ENCODE measurements at places on chromosomes 4 and X.
A peak's percentile ranks its signal among the peaks of the same experiment; 100 is the strongest.

DNA sequence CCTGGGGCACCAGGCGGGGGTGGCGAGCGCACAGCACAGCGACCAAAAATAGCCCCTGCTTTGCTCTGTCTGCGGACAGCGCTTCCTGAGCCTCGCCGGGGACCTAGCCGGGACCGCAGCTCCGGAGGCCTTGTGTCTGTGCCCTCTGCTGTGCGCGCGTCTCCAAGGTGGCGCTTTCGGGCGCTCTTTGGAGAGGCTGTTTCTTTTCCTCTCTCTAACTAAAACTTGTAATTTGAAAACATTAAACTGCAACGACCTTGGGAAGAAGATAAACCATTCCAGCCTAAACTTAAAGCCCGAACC is 3.4 kb downstream of the ARX start:
- no peak for DNase-seq

- DNase-seq = no peak
These were observed 17.4 kb upstream of the TNIP3 start for GRCh38 chr4:121181493-121181892.

DNA sequence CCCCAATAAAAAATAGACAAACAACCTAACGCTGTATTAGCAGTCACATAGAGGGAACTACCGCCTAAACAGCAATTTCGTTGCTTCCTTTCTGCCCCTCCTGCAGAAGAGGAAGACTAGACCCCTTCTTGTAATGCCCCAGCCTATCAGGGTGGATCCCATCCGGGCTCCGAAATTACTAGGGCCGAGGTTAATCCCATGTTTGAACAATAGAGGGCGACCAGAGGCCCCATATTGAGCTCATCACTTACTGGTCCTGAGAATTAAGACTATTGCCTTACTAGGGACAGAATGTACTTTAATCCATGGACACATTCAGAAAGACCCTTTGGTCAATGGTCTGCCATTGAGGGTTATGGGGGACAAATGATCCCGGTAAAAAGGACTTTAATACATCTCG is 11.8 kb upstream of the ZNF630 start:
- DNase-seq = no peak

- DNase-seq = no peak
These were observed 71.7 kb downstream of the TNIP2 start for GRCh38 chr4:2684486-2684885.

- DNase-seq = no peak
These were observed 195.7 kb upstream of the GK2 start for GRCh38 chr4:79603681-79604080.

- DNase-seq = no peak
These were observed 34.0 kb downstream of the PPP2R3B start for GRCh38 chrX:352582-353314.

DNA sequence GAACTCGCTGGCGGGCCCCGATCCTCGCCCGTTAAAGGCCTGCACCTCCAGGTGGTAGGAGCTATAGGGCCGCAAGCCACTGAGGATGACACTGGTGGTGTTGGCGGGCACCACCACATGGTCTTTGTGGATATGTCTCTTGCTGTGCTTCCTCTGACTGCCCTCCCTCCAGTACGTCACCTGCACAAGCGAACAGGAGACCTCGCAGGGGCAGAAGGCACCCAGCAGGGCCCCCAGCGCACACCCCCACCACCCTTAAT is 20.7 kb downstream of the L1CAM start:
- no peak for DNase-seq

DNA sequence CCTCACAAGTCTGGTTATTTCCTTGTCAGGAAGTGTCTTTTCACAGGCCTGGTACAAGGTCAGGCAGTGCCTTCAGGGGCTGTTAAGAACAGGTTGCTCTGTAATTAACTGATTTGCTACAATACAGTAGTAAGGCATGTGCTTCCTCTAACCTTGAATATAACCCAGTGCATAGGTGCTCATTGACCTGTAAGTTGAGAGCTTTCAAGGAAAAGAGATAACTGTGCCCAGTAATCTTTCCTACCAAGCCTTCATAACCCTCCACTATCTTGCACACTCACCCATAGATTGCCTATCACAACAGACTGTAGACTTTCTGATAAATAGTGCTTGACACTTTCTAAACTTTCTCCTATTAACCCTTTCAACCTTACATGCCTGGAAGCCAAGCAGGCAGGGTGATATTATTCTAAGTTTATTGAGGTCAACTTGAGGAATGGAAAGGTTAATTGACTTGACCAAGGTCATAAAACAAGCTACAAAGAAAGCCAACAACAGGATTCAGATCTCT is 148.1 kb downstream of the PPARGC1A start:
- no peak for DNase-seq

GRCh38 chrX:103830848-103831247 is 1.2 kb downstream of the RAB9B start:
- DNase-seq = no peak

DNA sequence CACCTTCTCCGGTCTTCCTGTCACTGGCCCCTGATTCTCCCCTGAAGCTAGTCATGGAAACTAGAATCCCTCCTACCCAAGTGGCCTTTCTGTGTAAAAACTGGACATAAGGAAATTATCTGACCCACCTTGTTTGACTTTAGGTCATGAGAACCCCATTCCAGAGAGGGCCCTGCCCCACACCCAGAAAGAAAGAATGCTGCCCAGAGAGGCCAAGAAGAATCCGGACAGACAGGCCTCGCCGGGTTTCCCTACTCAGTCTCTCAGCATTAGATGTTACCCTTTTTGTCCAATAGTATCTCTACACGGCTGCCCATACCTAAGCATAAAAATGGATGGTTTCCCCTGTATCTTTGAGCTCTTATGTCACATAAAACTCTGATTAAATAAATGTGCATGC is 83.3 kb upstream of the HELT start:
- DNase-seq = no peak

- peak; percentile 33 for DNase-seq
These were observed at the start of gene ZCCHC12 for GRCh38 chrX:118823263-118824172. ZCCHC12 (plus strand) TSS chrX:118823824; CDS start chrX:118825245, 1,421 bp downstream.

DNA sequence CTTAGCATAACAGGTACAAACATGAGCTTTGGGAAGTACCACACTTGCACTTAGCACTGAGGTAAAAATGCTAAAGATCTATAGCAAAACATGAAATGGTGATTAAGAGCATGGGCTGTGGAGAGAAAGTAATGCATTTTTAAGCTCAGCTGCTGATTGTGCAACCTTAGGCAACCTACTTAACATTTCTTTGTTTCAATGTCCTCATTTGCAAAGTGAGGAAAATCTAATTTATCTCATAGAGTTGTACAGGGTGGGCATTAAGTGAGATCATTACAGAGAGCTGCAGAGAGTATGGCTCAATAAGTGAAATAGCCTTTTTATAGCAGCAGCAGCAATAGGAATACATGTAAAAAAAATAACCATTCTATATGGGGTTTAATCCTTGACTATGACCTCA is 87.0 kb downstream of the PAK3 start:
- DNase-seq = no peak

DNA sequence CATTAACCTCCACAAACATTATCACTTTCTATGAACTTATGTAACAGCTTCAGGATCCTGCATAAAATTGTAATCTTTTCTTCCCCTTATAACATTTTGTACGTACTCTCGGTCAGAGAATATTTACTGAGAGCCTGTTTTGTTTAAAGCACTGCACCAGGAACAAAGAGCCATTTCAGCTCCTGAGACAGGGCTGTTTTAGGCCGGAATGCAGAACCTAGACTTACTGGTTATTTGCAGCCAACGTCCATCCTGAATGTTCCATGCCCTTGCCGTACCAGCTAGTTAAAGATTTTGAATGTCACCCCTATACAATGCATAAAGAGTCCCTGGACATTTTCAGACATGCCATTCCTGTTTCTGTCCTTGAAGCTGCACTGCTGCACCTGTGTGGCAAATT is 248.8 kb downstream of the PCDH7 start:
- no peak for DNase-seq

GRCh38 chr4:38948551-38948950 is 80.9 kb downstream of the FAM114A1 start:
- no peak for DNase-seq

- no peak for DNase-seq
These were observed 5.4 kb downstream of the FAM47E start for GRCh38 chr4:76256968-76257367.

DNA sequence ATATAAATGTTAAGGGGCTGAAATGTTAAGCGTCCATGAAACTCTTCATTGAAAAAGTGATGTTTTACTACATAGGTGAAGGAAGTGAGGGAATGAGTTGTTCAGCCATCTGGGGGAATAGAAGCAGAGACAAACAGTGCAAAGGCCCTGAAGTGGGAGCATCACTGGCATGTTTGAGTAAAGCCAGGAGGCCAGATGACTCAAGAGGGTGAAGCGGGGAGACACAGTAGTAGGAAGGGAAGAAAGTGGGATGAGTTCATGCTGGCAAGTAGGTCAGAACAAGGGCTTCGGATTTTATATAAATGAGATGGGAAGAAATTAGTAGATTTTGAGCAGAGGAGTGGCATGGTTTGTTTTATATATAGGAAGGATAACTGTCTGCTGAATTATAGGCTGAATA is 112.5 kb upstream of the MAP9 start:
- DNase-seq = no peak

DNA sequence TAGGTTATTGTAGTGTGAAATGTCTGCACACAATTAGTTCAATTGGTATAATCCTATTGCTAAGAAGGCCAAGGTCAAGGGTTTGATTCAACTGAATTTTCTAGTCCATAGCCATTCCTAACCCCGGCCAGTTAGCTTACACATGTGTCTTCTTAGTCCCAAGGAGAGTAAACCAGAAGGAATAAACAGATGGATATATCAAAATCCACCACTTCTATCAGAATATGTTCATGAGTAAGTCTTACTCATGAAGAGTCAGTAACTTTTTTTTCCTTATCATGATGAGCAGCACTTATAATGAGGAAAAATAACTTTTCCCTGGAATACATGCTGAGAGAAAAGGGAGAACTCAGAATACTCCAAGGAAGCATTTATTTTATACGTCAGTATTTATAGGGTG is 9.5 kb downstream of the HHIP start:
- DNase-seq = no peak

DNA sequence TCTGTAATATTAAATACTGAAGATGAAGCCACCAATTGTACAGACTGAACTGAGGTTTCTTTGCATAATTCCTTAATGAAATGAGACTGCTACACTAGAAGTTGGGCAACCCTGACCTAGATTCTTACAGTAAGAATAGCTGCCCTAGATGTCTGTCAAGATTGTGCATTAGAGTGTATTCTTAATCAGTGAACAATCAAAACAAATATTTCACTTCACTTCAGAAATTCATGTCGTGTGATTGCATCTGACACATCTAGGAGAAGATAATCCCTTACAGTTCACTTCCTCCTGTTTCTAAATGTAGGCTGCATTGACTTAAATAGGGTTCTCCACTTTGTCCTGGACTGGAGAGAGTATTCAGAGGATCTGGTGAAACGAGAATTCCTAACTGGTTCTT is 283.1 kb downstream of the HNRNPD start:
- DNase-seq = no peak

DNA sequence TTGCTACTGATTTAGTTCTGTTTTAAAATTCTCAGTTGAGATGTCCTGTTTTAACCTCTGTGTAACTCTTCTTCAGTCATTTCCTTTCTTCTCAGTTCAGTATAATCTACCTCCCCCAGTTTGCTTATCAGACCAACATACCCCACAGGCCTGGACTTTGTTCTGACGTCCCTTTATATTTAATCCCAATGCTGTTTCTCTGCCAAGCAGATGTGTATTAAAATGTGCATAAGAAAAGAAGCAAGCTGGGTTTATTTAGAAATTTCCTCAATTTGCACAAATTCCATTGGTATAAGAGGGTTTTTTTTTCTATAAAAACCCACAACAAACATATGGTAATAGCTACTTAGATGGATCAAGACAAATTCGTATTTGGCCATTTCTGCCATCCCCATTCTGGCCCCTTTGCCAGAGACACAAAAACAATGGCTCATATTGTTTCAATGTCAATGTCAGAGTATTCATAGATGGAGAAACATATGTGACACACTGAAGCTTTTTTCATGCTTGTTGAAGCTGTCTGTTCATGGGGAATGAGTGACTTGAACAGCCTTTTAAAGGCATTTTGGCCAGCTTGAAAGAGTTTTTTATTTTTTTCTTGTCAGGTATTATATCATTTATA is 24.5 kb downstream of the HCCS start:
- no peak for DNase-seq

DNA sequence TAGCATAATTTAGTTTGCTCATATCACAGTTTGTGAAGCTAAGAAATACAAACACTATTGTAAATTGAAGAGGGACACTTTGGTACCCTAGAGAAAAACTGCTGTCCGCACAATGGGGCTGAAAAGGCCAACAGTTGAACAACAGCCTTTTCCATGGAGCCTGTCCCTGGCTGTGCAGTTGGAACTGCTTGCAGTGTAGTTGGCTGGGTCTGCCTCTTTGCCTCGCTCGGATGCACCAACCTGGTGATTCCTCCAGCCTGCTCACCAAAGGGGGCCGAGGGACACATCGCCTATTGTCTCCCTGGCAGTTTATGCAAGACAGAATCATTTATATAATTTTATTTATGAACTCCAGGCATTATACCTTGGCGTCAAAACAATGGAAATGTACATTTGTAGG is 16.5 kb upstream of the GALNT7 start:
- no peak for DNase-seq

- DNase-seq = no peak
These were observed 21.9 kb upstream of the IGFBP7 start for GRCh38 chr4:57131849-57132742.

- no peak for DNase-seq
These were observed 23.5 kb downstream of the UVSSA start for GRCh38 chr4:1370321-1371124.

GRCh38 chr4:45331802-45332201 is 605.4 kb upstream of the GNPDA2 start:
- no peak for DNase-seq

DNA sequence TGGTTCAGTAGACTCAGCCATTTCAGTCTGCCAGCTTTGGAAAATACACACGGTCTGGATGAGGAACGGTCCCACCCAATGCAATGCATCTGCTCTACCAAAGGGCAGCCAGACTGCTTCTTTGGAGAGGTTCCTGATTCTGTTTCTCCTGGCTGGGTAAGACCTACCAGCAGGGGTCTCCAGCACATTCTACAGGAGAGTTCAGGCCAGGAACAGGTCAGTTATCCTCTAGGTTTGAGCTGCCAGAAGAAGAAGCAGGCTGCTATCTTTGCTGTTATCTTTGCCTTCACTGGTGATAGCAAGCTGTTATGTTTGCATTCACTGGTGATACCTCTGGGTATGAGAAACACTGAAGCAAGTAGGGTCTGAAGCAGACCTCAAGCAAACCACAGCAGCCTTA is 45.5 kb upstream of the PBDC1 start:
- no peak for DNase-seq

DNA sequence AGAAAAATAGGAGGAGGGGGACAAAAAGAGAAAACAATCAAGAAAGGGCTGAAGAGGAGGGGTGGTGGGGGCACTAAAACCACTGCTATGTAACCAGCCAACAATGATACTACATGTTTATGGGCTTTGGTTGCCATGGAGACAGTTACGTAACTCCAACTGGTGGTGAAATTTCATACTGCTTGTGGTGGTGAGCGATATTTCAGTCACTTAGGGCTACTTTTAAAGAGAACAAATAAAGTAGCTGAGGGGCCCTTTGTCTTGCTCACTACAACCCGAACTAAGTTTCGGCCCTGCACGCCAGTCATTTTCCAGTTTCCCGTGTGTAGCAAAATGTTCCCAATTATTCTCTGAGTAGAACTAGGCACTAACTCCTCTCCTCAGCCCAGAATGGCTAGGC is 275.2 kb upstream of the EDA2R start:
- DNase-seq = no peak

GRCh38 chr4:37561803-37562207 is 124.4 kb downstream of the RELL1 start:
- no peak for DNase-seq
